ENCODE measurements at places on chromosomes 12 and 14.

GRCh38 chr12:13602172-13602571 lies 379.2 kb downstream of the GRIN2B start:
- no peak for DNase-seq

DNA sequence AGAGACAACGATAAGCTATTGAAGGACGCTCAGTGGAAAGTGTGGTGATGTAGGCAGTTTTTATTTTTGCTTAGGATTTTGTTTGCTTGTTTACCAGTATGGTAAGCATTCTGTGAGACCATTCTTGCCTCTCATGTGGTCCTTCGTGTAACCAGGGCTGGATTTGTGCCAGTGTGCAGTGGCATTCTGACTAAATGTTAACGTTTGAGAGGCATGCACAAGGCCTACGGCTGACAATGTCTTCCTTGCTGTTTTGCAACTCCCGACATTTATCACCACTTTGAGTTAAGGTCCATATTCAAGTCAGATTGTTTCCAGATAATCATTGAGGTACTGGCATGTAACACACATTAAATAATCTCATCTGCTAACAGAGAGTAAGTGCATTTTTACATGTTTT lies 102.3 kb upstream of the BCAT1 start:
- no peak for DNase-seq

DNA sequence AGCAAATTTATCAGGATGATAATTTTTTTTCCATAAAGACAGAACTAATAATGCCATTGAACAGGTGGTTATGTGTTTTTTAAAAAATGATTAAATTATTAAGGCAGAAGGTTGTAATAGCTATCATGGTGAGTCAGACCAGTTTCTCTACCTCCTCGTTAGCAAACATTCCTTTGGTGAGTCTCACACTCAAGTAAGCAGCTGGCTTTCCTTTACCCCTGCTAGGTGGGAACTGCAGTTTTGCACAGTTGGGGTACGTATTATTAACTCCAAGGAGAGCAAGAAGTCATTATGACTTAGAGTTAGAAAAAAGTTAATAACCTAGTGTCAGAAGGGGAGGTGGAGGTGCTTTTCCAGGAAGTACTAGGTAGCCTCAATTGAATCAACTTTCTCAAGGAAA lies 165.3 kb downstream of the SNAPC1 start:
- no peak for DNase-seq

- DNase-seq: no peak
Observed at GRCh38 chr12:117121441-117121840, 22.2 kb upstream of the TESC start.

- DNase-seq: no peak
Observed at GRCh38 chr12:56362130-56363059, at the start of gene APOF. TSS of gene APOF (minus strand) at chr12:56362857. CDS start at chr12:56362745, 112 bp downstream.

- no peak for DNase-seq
Observed at GRCh38 chr12:26874501-26875296, 41.7 kb upstream of the ITPR2 start.

DNA sequence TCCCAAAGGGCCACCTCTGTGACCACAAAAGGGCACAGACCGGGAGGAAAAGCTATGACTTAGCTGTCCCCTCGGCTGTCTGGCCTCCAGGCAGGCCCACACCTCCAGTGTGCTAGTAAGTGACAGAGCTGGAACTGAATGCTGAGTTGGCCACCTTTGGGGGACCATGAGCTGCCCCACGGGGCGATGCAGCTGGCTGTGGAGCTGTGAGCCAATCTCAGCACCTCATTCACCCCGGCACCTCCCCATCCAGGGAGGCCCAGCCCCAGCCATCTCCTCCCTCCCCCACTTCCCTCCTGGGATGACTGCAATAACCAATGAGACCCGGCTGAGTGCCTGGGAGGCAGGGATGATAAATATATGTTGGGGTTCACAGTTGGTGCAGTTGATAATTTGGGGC lies 12.2 kb upstream of the TESC start:
- DNase-seq: no peak

DNA sequence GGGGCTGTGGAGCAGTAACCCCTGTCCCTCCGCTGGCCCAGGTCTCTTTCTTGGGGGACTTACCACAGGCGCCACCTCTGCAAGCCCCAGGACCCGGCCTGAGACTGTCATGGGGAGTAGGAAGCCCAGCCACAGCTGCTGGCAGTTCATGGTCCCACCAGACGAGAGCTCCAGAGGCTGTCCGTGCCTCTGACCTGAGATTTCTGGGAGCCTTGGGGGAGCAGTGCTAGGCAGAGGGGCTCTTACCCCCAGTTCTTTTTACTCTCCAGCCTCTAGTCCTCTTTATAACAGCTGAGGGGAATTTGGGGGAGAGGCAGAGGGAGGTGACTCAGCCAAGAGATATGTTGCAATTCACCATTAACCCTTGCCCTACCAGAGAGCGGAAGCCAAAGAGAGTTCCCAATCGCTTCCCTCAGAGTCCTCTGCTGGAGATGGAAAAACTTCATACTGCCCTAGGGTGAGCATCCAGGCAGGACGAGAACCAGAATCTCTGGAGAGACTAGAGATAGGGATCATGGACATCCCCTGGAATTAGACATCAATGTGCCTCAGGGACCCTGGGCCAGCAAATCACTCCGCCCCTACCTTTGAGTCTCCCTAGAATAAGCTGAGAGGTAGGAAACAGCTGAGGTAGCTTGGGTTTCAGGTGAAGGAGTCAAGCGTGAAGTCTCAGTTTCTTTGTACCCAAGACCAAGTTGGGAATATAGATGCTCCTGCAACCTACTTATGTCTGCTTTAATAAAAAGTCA lies at the start of gene MMP19:
TSS of gene MMP19 (minus strand) at position 256 of the 749 bp plus-strand sequence. CDS start at position 150, 106 bp downstream.
- no peak for DNase-seq

DNA sequence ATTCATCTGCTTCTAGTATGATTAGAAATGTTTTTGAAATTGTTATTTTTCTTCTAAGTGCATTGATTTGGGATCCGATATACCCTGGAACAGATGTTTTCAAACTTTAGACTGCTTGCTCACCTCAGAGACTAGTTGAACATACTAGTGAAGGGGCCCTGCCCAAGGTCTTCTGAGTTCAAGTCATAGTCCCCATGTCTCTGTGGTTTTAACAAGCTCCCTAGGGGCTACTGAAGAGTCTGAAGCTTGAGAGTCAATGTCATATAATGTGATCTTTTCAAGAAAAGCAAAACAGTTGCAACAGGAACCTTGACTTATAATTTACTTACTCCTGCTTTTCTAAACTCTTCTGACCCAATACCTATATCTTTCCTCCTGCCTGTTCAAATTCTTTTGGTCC lies 7.5 kb upstream of the UBE2N start:
- DNase-seq: no peak

DNA sequence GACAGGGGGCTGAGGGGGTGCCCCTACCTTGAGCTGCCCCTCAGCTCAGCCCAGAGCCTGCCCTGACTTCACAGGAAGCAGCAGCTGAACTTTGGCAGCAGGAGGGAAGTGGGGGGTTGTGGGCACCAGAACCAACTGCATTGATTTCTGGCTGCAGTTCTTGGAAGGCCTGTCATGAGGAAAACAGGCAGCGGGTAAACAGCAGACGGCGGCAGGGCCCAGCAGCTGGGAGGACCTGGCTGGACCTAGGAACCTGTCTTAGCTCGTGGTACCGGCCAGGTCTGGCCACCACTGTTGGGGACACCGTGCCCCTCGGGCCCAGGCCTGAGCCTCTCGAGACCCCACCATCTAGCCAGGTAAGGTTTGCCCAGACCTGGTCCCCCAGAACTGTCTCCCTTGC lies 154.2 kb upstream of the MYL2 start:
- no peak for DNase-seq

GRCh38 chr12:80178846-80179245 lies 79.5 kb downstream of the OTOGL start:
- no peak for DNase-seq

DNA sequence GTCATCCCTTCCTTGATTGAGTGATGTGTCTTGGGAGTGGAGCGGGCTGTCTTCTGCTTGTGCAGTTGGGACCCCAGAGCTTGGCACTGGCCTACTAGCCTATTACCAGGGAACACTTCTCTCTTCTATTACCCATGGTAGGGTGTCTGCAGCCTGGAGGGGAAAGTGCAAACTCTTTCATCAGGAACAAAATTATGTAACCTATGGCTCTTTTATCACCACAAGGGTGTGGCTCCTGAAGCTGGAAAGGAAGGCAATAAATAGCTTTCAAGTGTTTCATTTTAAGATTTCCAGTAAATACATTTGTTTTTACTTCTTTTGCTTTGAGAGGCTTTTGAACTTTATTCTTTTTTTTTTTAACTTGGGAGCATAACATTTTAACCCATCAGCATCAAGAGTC lies 349.7 kb upstream of the FAR2 start:
- DNase-seq: no peak

DNA sequence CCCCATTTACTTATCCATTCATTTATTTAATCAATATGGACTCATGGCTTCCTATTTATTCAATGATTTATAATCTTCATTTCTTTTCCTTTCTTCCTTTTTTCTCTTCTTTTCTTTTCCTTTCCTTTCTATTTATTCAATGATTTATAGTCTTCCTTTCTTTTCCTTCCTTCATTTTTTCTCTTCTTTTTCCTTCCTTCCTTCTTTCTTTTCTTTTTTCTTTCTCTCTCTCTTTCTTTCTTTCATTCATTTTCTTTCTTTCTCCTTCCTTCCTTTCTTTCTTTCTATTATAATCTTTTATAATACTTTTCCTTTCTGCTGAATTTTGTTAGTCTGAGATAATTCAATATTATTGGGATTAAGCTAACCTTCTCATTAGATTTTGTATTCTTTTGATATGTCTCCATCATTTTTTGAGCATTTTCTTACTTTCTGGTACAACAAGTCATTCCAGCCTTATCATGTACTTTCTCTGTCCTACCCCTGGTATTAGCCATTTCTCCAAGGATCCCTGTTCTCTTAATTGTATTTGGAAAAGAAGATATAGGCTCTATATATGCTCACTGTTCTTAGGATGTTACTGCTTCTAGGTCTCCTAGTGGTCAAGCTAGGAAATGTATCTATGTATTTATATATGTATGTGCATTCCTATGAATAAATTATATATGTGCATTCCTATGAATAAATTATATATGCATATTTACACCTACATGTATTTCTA lies 12.1 kb downstream of the LACRT start:
- no peak for DNase-seq

- DNase-seq: no peak
Observed at GRCh38 chr14:97707603-97708002, 910.4 kb downstream of the VRK1 start.

GRCh38 chr14:96376093-96376492 lies 12.8 kb downstream of the GSKIP start:
- no peak for DNase-seq

- DNase-seq: no peak
Observed at GRCh38 chr14:36222952-36223468, 46.5 kb upstream of the PTCSC3 start.

GRCh38 chr12:112751844-112752243 lies 39.7 kb upstream of the RPH3A start:
- no peak for DNase-seq

DNA sequence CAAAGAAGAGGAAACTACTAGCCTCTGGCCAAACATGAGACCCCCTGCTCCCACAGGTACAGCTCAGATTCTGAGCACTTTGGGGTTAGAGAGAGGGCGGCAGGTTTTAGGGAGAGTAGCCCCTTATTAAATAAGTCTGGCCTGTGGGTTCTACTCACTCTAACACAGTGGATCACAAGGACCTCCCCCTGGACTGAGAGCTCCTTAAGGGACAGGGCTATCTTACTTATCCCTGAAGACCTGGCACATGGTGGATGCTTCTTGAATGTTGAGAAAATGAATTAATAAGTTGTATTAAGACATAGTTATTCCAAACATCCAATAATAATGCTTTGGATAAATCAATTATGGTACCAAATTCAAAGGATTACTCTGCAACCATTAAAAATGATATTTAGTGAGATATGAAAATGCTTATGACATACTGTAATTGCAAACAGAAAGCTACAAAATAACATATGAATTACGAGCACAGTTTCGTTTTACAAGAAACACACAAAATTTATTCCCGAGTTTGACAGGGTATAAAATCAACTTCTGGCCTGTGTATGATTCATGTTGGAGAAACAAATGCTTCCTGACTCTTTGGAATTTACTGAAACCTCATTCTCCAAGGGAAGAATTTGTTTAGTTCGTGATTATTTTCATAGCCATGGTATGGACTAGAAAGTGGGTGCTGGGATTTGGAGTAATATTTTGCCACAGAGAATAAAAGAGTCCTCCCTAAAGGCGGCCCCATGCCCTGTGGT lies 59.3 kb upstream of the BDKRB2 start:
- DNase-seq: no peak

GRCh38 chr12:100868487-100868886 lies 73.9 kb downstream of the ANO4 start:
- no peak for DNase-seq

DNA sequence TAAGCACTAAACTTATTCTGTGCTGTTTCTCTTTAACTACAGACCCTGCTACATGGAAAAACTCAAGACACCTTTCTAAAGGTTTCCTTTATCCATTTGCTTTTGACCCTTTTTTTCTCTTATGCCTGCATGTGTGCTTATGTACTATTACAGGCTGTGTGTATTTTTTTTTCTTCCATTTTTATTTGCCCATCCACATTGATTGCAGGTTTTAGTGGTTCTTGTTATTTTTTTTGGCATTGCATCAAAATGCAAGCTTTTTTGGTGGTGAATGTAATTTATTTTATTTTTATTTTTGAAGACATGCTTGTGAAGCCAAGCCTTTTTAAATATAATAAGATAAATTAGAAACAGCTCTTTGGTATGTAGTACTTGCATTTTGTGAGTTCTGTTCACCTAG lies 26.7 kb downstream of the DNM1L start:
- DNase-seq: no peak

DNA sequence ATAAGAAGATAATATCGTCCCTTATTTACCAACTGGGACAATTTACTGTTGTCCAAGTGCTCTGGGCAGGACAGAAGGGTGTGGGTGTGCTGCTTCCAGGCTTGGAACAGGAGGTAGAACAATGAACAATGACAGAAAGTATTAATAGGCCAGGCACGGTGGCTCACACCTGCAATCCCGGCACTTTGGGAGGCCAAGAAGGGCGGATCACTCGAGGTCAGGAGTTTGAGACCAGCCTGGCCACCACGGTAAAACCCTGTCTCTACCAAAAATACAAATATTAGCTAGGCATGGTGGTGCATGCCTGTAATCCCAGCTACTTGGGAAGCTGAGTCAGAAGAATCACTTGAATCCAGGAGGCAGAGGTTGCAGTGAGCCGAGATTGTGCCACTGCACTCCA lies 2.5 kb downstream of the IFI27 start:
- no peak for DNase-seq

GRCh38 chr12:66188584-66189485 lies at the start of gene IRAK3:
TSS of gene IRAK3 (plus strand) at chr12:66189214. CDS start at chr12:66189300, 86 bp downstream.
- peak; percentile 80 for DNase-seq

DNA sequence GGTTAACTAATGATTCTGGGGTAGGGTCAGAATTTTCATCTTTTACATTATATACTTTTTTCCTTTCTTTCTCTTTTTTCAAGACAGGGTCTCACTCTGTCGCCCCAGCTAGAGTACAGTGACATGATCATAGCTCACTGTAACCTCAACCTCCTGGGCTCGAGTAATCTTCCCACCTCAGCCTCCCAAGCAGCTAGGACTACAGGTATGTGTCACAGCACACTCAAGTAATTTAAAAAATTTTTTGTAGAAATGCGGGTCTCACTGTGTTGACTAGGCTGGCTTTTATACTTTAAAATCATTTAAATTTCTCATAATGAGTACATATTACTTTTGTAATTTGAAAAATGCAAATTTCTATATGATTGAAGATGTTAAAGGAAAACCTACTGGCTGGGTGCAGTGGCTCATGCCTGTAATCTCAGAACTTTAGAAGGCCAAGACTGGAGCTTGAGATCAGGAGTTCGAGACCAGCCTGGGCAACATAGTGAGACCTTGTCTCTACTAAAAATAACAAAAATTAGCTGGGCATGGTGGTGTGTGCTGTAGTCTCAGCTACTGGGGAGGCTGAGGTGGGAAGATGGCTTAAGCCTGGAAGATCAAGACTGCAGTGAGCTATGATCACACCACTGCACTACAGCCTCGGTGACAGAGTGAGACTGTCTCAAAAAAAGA lies 25.7 kb downstream of the R3HDM2 start:
- DNase-seq: no peak

Data from bone marrow (tissue), 2 donors.